ENCODE measurements at places on chromosomes 1 and 21.

DNA sequence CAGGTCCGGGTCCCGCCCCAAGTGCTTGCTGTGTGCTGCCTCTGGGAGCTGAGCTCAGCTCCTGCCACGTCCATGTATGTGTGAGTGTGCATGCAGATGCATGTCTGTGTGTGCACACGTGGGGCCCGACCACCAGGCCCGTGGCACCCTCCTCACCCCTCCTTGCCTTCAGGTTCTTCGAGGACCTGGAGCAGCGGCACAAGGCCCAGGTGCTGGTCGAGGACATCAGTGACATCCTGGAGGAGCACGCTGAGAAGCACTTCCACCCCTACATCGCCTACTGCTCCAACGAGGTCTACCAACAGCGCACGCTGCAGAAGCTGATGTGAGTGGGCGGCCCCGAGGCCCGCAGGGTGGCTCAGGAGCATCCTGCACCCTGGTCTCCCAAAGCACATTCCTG is 18.4 kb downstream of the ARHGEF16 start:
- no peak for DNase-seq

DNA sequence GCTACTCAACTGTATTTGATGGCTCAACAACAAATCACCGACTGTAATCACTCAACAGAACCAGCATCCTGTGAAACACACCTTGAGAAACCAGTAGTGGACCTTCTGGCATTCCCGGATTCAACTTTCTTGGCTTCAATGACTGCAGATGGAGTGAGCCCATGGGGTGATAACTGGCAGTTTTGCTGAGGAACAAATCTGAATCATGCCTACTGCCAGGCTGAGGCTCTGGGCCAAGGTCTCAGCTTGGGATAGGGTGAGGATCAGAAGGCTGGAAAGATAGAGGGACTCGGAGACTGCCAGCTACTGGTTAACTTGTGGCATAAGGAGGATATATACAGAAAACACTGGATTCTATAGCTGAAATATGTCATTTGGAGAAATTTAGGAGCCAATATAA is 63.5 kb upstream of the DIRAS3 start:
- no peak for DNase-seq

GRCh38 chr1:153957744-153958110 is 685 bp downstream of the CRTC2 start:
- DNase-seq: no peak

DNA sequence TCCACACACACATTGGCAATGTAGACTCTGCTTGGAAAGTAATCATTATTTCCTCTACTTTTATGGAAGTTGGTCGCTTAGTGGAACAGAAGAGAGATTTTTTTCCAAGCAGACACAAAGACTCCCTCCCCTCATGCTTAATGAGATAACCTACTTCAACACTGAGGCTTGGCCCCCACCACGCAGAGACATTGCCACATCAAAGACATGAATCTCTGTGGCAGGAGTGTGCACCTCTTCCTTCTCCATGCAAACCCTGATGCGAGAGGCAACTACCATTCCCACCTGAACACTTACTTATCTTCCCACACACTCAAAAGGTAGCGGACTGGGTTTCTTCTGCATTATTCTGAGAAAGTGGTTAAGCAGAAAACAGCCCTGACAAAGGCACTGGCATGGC is 37.3 kb upstream of the LPAR3 start:
- DNase-seq: no peak

DNA sequence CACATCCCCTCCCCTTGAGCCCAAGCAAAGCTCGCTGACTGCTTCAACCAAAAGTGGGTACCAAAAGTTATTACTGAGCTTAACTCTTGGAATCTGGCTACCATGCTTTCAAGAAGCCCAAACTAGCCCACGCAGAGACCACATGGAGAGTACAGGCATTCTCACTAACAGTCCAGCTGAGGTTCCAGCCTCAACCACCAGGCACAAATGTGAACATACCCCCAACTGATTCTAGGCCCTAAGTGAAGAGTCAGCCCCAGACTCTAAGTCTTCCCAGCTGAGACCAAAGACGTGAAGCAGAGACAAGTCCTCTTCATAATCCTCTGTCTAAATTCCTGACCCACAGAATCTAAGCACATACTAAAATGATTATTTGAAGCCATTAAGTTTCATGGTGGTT is 36.8 kb downstream of the EVI5 start:
- no peak for DNase-seq

GRCh38 chr1:31214316-31215064 is 25.2 kb downstream of the NKAIN1 start:
- DNase-seq: peak; percentile 33

DNA sequence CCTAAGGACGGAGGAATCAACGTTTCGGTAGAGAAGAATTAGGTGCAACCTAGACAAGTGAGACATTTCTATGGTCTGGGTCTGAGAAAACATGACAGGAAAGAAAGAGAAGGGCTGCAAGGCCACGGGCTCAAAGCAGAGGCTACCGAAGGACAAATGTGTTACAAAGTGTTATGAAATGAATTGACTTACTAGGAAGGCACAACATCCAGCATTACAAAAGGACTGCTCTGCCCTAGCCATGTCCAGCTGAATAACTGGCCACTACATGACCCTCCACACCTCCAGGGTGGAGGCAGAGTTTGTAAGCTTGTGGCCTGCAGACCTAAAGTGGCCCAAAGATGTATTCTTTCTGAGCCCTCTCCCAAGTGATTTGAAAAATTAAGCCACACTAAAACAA is 133.6 kb downstream of the GDAP2 start:
- DNase-seq: no peak

DNA sequence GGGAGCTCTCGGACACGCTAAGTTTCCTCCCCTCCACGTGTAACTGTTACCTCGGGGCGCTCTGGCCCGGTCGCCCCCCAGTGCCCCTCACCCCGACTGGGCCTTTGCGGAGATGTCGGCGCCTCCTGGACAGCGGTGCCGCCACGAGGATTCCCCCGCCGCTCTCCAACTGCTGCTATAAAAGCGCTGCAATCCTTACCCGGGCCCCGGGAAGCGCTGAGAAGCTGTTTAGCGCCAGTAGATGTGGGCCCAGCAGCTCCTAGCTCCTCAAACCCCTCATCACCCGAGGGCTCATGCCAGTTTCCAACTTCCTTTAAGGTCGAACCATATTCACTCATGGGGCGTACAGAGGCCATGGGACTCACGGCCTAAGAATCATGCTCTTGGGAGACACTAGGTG is 361 bp upstream of the LMX1A start:
- DNase-seq: no peak

DNA sequence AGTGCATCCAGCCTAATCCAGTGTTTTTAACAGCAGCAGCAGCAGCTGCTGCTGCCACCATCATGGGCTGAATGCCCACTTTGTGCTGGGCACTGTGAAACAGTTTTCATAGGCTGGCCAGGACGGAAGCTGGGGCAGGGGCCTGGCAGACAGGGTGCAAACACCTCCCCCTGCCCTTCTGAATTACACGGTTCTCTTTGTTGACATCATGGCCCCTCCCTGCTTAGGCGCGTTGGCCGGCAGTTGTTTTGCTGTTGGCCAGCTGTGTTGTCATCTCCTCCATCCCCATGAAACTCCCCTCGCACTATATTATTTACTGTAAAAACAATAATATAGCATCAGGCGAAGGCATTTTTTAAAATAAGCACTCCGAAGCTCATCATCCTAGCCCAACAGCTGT is 33.1 kb downstream of the PTPRU start:
- DNase-seq: no peak

- DNase-seq: peak; percentile 88
Observed at GRCh38 chr1:44036409-44037139, 5.3 kb upstream of the SLC6A9 start.

- no peak for DNase-seq
Observed at GRCh38 chr1:225700164-225700821, 47.4 kb upstream of the ENAH start.

DNA sequence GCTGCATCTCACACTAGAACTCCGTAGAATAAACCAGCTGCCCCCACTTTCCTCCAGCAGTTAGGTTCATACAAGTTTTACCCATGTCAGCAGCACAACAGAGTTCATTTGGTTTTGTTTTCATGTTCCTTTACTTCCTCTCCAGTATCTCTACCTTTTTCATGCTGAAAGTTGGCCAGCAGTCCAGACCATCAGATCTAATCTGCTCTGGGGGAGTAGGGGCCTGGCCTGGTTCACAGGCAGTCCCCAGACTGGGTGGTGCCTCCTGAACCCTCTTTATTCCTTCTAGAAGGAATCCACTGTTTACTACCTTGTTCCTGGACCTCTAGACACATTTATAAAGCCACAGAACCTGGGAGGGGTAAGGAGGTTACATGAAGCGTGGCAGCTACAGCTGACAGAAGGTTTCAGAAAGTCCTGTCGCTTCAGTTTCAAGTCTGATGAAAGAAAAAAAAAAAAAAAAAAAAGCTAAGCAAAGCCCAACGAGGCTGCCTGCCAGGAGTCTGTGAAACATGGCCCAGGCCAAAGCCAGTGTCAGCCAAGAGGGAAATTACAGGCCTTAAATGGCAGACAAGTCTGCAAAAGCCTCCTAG is 184.6 kb upstream of the JUN start:
- no peak for DNase-seq

Data from NCI-H82 (cell line).